Frontal cortex (tissue), 4 donors: ENCODE measurements at places on chromosomes 7 and 10.

- no peak for DNase-seq
Observed at GRCh38 chr10:104351061-104351702, 2.5 kb upstream of the CFAP58 start.

DNA sequence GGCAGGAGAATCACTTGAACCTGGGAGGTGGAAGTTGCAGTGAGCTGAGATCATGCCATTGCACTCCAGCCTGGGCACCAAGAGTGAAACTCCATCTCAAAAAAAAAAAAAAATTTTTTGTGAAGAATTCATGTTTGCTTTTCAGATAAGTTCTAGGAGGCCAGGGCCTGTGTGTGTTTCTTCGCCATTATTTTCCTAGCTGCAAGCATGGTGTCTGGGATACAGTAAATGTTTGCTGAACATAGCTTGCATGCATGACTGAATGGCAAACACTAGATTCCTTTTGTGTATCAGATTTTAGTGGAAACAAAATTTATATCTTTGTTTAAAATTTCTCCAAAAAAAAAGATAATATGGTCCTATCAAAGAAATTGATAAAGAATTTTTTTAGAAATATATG is 9.7 kb upstream of the MACC1 start:
- DNase-seq, result no peak

DNA sequence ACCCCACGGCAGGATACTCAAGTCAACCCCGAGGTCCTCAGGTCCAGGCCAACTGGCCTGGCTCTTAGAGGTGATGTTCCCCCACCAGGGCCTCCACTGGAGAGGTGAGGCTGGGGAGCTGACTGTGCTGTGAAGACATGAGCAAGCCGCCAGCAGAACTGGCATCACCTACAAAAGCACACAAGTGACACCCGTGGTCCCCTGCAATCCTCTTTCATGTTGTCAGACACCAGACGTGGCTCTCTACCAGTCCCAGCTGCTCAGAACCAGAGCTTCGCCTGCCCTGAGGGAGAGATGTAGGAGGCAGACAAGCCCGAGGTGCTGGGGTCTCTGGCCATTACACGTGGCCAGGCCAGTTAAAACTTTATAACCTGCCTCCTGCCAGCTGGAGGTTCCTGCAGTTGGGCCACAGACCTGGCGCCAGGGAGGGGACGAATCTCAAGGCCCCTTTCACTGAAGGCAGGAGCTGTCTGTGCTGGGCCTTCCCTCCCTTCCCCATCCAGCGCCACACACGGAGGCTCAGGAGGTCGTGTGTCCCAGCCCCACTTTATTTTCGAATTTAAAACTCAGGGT is 2.2 kb downstream of the COMTD1 start:
- DNase-seq, result no peak

- DNase-seq, result no peak
Observed at GRCh38 chr7:27106181-27106900, 3.9 kb upstream of the HOXA2 start.

GRCh38 chr7:153832160-153832559 is 220.0 kb upstream of the DPP6 start:
- no peak for DNase-seq

DNA sequence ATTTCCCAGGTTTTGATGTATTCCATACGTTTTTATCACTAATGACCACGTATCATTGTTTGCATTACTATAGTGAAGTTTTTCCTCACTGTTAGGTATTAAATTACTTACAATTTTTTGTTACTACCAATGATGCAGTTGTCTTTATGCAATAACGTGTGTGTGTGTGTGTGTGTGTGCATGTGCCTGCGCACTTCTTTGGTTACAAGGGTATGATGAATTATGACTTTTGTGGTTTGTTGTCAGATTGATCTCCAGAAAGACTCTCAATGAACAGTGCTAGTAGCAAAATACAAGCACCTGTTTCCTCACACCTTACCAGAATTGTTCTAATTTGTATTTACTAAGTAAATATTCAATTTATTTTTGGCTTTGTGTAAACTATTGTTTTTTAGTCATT is 51.5 kb downstream of the MCMBP start:
- DNase-seq, result no peak

GRCh38 chr7:141685285-141686023 is 16.5 kb downstream of the DENND11 start:
- DNase-seq, result no peak

- no peak for DNase-seq
Observed at GRCh38 chr7:30654296-30655090, 27.8 kb downstream of the CRHR2 start.

DNA sequence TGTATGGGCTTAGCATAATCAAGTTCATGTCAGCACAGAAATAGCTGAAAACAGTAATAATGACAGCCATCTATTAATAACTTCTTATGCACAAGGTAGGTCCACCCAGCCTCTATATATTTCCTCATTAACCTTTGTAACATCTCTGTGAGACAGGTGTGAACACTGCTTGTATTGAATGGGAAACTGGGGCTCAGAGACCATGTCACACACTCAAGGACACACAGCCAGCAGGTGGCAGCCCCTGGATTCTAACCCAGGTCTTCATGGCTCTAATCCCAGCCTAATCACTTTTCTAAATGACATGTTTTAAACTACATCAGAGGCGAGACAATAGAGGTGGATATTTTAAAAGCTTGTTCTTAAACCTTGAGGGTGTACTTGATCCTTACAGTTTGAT is 591.4 kb downstream of the PARD3 start:
- no peak for DNase-seq

- DNase-seq, result no peak
Observed at GRCh38 chr10:34327184-34327583, 487.9 kb downstream of the PARD3 start.

- no peak for DNase-seq
Observed at GRCh38 chr10:76297780-76298281, 866.4 kb downstream of the LRMDA start.

DNA sequence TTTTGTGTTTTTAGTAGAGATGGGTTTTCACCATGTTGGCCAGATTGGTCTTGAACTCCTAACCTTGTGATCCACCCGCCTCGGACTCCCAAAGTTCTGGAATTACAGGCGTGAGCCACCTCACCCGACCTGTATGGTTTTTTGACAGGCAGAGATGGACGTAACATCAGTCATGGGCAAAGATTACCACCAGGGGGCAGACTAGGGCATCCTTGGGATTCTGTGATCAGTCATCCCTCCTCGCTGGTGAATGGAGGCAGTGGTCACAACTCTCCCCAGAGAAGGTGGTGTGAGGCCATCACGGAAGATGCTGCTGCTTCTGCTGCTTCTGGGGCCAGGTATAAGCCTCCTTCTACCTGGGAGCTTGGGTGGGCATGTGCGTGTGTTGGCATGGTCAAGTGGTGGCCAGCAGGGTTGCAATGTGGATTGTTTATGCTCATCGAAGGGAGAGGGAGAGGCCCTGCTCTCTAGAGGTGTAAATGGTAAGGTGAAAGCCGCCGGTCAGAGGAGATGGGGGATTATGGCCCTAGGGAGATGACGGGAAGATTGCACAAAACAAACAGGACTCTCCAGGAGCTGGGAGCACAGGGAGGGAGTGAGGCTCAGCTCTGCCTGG is 122.7 kb upstream of the PRSS1 start:
- DNase-seq, result no peak

GRCh38 chr7:28560767-28561166 is 148.4 kb downstream of the CREB5 start:
- DNase-seq, result no peak
